Activated CD4-positive, alpha-beta T cell treated with anti-CD3 and anti-CD28 coated beads, Interleukin-2, Interleukin-4, amounts not matched to agents 100 ng/mL and 50 ng/mL, durations not matched to agents 16 hours and 8 hours (primary cell): ENCODE measurements at places on chromosomes 2 and 18.
A peak's percentile ranks its signal among the peaks of the same experiment; 100 is the strongest.

DNA sequence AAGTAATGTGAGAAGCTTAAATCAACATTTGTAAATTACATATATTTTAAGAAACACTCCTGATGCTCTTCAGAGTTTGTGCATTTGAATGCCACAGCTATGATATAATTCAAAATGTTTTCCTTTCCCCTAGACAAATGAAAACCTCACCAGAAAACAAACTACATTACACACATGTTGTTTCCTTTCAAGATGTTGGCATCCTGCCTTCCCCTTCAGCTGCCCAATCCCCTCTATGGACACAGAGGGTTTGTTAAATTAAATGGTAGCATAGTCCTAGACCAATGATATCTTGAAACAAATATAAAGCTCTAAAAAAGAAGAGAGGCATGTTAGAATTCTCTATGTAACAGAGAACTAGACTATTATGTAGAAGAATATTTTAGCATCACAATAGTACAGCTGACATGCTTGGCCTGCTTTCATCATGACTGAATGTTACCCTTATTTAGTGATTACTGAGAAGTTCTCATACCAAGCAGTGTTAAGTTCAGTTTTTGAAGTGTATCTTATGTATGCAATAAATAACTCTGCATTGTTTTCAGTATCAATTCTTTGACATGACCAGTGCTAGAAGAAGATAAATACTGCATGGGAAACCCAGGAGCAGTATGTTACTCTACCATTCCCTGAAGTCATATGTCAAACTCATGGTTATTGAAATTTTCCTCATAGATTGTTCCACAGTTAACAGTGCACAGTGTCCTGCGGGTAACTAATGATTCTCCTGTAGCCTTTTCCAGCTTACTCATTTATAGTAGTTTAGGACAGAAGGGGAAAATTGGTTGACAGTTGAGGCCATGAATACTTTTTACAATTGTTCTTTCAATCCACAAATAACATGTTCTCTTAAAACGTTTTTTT, 316.3 kb upstream of the KCNJ3 start:
- no peak for DNase-seq

DNA sequence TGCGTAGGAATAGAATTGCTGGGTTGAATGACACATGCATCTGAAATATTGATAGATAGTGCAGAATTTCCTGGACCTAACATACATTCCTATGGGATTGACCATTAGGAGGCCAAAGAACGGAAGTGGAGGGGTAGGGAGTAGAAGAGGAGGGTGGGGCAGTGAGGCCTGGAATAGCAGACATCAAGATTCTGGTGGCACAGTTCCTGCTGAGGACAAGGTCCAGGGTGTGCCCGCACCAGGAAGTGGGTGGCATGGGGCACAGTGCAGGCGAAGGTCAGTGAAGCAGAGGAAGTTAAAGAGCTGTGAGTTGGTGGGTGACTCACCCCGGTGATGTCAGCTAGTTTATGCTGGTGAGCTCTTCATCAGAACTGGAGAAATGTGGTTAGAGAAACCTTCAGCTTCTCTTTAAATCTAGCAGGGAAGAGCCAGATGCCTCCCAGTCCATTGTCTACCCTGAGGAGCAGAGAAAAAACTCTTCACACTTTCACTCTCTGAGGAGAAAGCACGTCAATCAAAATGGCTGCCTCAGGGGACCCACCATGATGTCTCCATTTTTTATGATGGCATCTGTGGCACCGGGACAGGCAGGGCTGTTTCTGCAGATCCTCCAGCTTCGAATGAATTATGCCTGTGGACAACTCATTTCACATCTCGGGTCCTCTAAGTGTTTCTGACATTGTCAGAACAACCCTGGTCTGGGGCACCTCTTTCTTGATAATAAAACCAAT, 55.9 kb upstream of the CTLA4 start:
- peak; percentile 90 for DNase-seq

- peak; percentile 68 for DNase-seq
Measured at GRCh38 chr2:26144953-26145680, 27.8 kb upstream of the GAREM2 start.

DNA sequence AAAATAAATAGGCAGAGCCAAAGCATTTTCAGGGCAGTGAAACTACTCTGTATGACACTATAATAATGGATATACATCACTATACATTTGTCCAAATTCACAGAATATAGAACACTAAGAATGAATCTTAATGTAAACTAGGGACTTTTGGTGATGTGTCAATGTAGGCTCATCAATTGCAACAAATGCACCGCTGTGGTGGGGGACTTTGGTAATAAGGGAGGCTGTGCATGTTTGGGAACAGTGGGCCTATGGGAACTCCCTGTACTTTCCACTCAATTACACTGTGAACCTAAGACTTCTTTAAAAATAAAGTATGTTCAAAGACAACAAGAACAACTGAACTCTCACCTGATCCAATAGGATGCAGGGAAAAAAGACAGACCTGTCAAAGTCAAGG, 220.7 kb downstream of the CMPK2 start:
- DNase-seq, result no peak

DNA sequence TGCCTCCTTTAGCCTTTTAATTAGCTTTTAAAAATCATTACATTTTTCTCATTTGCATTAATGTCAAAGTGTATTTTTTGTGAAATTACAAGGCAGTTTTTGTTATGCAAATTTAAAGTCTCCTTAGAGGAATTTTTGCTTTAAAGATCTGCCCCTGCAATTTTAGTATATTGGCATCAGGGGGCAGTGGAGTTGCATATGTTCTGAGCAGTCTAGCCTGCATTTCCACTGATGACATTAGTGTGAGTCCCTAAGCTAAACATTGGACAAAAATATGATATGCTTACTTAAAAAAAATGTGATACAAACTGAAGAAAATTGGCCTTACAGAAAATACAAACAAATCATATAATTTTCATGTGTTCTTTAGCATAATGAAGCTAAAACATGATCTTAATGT, 426.5 kb downstream of the SLC4A3 start:
- no peak for DNase-seq

DNA sequence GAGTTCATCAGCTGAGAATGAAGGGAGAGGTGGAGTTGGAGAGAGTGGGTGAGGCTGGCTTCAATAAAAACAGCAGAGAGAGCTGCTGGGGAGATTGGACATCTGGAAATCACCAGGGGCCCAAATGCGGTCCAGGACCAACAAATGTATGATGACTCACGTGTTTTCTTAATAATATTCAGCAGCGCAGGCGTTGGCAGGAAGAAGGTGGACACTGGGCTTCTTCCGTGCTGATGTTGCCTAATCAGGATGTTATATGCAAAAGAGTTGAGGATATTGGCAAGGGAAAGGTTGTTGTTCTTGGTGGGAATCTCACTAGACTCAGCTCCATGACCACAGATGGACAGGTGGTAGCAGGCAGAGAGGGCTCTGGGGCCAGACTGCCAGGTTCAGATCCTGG, 12.8 kb upstream of the PLA2R1 start:
- DNase-seq, result no peak

- DNase-seq, result peak; percentile 19
Measured at GRCh38 chr2:193141-193671, 70.6 kb downstream of the SH3YL1 start.

DNA sequence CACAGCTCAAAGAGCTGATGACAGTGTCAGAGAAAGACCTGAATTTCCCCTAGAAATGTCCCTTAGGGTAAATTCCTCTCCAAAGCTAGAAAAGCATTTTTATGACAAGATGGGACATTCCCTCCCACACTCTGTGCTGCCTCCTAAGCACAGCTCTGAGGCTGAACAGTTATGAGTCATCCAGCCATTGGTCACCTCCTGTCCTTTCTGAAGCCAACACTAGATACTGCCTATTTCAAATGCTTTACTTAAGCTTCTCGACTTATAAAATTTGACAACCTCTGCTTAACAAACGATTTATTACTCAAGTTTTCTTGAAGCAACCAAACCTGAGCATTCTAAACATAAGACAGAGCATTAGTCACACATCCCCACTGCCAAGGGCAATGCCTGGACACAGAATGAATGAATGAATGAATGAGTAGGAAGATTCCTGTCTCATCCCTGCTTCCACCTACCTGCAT, 35.4 kb downstream of the B4GALT6 start:
- no peak for DNase-seq

- DNase-seq, result no peak
Measured at GRCh38 chr2:10269291-10269690, 33.4 kb upstream of the HPCAL1 start.

GRCh38 chr2:239261796-239262483, 138.9 kb downstream of the HDAC4 start:
- DNase-seq, result no peak

- no peak for DNase-seq
Measured at GRCh38 chr2:3000125-3000524, 377.5 kb downstream of the EIPR1 start.

DNA sequence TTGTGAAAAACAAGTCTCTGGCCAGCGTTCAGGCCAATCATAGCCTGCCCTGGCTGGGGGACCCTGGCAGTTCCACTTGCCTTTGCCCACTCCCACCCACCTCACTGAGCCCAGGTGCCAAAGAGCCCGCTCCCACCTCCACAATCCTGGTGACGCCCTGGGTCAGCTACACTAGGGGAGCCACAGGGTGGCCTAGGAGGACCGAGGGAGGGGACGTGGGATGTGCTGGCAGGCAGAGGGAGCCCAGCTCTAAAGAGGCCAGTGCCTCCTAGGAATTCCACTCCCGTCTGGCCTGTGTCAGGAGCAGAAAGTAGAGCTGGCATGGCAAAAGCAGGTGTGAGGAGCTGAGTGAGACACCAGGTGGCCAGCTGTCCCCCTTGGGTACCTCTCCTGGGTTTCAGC, 49.3 kb downstream of the TNS1 start:
- DNase-seq, result no peak

- DNase-seq, result peak; percentile 7
Measured at GRCh38 chr2:41698678-41699422, 349.0 kb upstream of the PKDCC start.

DNA sequence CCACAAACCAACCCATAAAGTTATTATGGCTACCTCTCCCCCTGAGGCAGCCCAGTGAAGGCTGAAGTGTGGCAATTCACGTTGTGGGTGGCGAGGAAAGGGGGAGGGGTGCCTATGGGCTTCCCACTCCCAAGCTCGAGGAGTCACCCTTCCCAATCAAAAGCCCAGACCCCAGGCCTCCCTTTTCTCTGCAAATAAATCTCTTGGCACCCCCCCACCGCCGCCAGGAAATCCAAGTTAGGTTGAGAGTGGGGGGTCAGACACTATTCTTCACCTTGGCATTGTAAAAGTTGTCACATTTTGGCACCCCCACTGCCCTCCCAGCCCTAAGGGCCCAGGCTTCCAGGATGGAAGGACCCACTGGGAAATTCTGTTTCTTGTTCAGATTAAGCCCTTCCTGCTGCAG, 6.9 kb downstream of the ANKRD53 start:
- no peak for DNase-seq

GRCh38 chr2:127086990-127087790, 19.8 kb downstream of the BIN1 start:
- DNase-seq, result no peak

- no peak for DNase-seq
Measured at GRCh38 chr2:6872394-6872793, 5.2 kb upstream of the RSAD2 start.

GRCh38 chr18:74456017-74456348, 1.1 kb downstream of the DIPK1C start:
- DNase-seq, result no peak

GRCh38 chr2:173254659-173255058, 100.0 kb upstream of the CDCA7 start:
- DNase-seq, result no peak

DNA sequence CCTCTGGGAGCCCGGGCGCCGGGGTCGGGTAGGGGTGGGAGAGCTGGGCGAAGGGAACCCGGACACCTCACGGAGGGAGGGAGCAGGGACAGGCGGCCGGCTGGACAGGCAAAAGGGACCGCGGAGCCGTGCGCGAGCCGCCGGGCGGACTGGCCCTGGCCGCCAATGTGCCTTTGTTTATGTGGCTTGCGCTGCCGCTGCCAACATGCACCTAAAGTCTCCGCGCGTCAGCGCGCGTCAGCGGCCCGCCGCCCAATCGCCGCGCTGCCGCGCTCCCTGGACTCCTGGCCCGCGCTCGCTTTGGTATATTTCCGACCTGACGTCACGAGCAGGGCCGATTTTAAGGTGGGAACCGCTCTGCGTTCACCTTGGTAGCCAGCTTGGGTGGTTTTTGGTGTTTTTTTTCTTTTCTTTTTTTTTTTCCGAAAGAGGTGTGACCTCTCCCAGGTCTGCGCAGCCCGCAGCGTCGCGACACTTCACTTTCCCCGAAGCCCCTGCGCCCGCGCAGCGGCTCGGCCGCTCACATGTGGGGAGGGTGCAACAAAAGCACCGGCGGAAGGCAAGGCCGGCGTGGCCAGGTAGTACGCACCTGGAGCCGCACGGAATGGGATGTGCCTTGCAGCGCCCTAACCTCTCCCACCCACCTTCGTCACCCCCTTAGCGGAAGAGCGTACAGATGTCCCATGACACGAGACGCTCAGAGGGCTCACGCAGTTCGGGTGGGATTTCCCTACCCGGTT, at the start of gene NR4A2:
TSS of gene NR4A2 (minus strand) at position 188 of the 740 bp plus-strand sequence. CDS start 2,535 bp downstream, outside the sequence.
- DNase-seq, result peak; percentile 89

GRCh38 chr2:236343400-236344161, 79.4 kb upstream of the ASB18 start:
- DNase-seq, result peak; percentile 65

GRCh38 chr2:202377207-202377761, 1.2 kb downstream of the BMPR2 start:
- DNase-seq, result no peak
